ENCODE measurements at places on chromosomes 6 and 20. TPM values are rescaled to one million over a fixed set of nuclear protein-coding genes. Genes with fewer than 3 reads are reported as not detected.

DNA sequence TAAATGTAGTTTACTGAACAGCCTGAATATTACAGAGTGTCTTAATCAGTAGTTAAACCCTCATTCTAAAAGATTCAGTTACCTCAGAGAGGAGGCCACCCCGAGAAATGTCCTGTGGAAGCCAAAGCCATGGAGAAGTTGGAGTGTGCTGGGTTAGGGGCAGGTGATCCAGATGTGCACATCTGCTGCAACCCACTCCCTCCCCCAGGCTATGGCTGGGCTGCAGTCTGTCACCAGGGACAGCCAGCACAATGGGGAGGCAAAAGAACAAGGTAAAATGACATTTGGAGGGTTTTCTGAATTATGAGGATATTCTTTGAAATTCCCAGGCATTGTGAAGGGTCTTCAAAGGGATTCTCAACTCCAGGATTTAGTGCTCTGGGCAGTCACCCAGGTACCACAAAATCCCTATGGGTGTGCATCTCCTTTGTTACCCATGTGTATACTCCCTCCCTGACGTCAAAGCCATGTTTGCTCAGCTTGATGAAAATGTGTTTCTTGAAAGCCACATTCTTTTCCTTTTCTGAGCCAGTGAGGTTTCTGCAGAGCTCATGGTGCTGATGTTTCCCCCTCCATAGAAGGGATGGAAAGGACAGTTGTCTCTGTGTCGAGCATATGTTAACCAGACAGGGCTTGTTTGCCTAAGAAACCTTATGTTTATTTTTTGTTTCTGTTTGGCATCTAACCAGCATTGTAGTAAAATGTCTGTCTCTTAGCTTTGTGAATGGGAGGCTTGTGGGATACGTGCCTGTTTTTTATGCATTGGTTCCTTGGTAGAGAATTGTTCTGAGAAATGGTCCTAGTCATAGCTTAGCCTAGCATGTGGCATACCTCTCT is 212.3 kb upstream of the TBX18 start:
- no peak for DNase-seq

DNA sequence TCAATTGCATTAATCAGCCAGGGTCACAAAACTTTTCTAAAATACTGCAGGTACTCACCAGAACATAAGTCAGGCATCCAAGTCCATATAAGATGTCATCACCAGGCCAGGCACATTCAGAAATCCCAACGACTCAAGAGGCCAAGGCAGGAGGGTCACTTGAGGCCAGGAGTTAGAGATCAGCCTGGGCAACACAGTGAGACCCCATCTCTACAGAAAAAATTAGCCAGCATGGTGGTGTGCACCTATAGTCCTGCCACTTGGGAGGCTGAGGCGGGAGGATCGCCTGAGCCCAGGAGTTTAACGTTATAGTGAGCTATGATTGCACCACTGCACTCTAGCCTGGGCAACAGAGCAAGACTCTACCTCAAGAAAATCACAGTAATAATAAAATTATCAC is 278.4 kb upstream of the PLN start:
- no peak for DNase-seq

DNA sequence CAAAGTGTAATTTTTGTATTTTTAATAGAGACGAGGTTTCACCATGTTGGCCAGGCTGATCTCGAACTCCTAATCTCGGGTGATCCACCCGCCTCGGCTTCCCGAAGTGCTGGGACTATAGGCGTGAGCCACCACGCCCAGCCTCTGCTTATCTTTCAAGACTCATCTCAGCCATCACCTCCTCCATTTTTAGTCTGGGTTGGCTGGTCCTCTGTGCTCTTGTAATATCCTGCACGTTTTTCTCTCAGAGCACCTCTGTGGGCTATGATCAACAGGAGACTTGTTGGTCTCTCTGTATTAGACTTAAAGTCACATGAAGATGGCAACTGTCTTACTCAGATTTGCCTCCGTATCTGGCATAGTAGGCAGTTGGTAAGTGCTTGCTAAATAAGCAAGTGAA is 7.6 kb downstream of the NOTCH4 start:
- DNase-seq: no peak

DNA sequence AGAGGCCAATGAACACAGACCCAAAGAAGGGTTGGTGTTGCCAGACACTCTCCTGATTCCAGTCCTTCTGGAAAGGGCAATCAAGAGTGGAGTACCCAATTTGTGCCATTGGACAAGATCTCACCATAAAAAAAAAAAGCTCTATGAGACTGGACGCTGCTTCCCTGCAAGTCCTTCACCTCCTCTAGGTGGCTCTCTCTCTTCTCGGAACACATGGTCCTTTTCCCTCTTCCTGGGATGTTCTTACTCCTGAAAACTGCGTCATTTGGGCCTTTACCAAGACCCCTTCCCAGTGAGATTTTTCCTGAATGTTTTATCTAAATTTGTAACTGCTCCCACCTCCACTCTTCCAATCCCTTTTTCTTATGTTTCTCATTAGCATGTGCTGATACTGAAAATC is 280.8 kb downstream of the FOXA2 start:
- DNase-seq: no peak

- no peak for DNase-seq
These were observed 99.4 kb downstream of the YTHDF1 start for GRCh38 chr20:63116412-63117106.

- no peak for DNase-seq
These were observed 31.3 kb downstream of the TRMT6 start for GRCh38 chr20:5918856-5919625.

DNA sequence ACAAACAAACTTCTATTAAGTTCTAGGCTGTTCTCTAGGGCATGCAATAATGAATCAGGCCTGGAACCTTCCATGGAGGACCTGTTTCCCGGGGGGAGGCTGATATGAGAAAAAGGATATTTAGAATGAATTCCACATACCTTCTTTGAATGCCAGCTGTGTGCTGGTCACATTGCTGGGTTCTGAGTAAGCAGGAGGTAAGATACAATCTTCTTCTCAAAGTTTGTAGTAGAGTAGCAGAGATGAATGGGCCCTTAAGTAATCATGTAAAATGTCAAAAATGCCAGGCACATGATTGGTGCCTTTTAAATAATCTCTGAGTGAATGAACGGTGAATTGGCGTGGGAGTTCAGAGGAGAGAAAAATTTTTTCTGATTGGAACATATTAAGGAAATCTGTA is 47.4 kb downstream of the TGM2 start:
- no peak for DNase-seq

DNA sequence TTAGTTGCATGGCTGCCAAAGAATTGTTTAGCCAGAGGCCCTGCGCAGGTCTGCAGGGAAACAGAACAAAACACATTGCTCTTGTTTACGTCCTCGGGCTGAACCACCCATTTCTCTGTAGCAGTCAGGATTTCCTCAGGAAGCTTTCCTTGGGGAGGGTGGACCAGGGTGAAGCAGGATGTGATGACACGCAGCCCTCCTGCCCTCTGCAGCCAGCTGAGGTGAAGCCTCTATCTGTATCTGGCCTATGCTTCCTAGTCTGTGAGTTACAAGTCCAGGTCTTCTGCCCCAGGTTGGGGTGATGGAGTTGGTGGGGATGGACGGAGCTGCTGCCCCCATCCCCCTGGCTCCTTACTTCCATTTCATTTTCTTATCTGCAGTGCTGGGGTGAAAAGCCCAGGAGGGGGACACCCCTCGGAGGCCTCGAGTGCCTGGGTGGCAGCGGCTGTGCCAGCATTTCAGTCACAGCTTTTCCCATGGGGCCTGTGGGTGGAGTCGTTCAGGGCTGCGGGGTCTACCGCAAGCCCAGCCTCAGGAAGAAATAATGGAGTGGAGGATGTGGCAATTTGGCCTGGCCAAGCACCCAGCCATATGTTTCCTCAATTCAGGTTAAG is 24.9 kb downstream of the SASH1 start:
- peak; percentile 89 for DNase-seq

- DNase-seq: no peak
These were observed 153.2 kb downstream of the SH3BGRL2 start for GRCh38 chr6:79784395-79784753.

DNA sequence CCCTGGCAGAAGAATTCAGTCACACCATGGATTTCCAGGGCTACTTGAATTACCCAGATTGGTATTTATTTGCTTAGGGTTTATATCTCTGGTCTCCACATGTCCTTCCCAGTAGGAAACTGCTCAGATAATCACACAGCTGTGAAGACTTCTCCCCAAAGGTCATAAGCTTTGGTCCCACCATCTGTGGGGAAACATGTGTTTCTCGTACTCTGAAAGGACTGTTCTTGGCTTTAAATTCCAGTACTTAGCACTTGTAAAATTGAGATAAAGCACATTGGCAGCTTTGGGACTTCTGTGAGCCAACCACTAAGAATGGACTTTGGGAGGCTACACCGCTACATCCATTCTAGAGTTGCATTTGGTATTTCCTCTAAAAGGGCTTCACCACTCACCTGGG is 205.3 kb upstream of the FOXA2 start:
- no peak for DNase-seq

DNA sequence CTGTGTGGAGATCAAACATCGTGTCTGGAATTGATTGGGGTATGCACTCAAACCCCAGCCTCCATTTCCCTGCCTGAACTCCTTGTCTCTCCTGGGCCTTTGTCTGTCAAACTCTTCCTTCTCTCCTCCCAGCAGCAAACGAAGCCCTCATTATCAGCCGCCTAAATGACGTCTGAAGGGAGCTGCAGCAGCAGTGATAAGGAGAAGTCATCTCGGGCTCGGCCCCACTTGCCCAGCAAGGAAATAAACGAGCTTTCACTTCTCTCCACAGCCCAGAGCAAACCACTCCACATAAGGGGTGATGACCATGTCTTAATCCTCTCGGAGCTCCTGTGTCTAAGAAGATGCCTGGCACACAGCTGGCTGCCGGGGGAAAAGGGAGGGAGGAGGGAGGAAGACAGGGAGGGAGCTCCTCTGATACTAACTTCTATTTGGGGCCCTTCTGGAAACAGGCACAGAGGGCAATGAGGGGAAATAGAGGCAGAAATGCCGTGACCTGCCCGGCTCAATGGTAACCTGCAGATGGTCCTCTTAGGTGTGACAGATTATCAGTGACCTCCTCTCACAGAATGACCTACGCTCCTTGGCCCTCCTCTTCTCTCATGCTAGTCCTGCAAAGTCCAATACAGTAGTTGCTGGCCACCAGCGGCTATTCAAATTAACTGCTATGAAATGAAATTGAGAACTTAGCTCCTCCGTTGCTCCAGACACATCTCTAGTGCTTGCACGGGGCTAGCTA is 100.4 kb downstream of the PXDC1 start:
- DNase-seq: no peak

DNA sequence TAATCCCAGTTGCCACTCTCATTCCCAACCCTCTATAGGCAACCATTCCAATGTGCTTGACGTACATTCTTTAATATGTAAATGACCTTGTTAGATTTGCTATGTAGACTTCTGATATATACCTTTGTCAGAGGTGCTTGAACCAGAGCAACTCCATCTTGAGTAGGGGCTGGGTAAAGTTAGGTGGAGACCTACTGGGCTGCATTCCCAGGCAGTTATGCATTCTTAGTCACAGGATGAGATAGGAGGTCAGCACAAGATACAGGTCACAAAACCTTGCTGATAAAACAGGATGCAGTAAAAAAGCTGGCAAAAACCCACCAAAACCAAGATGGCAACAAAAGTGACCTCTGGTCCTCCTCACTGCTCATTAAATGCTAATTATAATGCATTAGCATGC is 8.3 kb upstream of the HM13 start:
- DNase-seq: no peak

- DNase-seq: no peak
These were observed 291.1 kb upstream of the BTBD3 start for GRCh38 chr20:11626551-11626950.

DNA sequence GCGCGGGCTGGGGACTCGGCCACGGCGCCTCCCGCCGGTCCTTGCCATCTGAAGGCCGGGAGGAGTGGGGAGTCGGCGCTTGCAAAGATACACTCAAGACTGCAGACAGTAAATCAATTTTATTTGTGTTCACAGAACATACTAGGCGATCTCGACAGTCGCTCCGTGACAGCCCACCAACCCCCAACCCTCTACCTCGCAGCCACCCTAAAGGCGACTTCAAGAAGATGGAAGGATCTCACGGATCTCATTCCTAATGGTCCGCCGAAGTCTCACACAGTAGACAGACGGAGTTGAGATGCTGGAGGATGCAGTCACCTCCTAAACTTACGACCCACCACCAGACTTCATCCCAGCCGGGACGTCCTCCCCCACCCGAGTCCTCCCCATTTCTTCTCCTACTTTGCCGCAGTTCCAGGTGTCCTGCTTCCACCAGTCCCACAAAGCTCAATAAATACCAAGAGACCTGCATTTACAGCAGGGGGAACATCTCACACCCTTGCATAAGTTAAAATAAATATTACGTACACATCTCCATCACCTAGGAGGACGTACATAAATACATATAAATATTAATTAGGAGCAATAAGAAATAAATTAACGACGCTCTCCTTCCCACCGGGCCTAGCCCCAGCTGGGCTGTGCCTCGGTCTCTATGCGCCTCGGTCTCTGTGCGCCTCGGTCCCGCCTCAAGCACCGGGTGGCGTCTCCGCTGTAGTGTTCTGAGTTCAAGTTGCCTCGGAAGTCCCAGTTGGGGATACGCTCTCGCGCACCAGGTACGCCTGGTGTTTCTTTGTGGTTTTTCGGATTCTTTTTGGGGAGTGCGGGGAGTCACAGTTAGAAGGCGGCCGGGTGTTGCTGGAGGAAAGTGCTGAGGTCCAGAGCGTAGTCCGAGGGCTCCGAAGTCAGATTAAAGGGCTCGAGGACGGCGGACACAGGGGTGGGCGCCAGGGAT is 889 bp upstream of the FLOT1 start:
- DNase-seq: no peak

DNA sequence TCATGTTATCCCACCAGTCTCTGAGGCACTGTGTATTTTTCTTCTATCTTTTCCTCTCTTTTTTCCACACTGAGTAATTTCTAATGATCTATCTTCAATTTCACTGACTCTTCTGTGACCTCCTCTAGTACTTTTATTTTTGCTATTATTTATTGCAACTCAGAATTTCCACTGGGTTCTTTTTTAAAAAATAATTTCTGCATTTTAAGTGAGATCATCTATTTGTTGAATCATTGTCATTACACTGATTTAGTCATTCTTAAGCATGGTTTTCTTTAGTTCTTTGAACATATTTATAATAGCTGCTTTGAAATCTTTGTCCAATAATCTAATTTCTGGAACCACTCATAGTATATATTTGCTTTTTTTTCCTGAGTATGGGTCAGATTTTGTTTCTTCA is 96.7 kb upstream of the SLC22A16 start:
- DNase-seq: no peak

DNA sequence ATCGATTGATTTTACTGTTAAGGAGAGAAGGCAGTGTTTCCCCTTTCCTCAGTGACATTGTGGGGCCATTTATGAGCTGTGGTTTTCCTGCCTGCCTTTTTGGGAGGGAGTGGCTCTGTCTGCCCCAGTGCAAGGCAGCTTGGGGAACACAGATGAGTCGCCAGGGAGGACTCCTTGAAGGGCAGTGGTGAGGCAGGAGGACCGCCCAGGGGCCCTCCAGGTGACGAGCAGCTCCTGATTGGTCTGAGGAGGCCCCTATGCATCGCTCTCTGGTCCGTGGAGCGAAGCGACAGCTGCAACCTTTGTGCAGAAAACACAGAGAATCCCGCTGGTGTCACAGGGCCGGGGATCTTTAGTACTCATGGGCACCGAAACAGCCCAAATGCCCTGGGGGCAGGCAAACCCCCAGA is 100.3 kb downstream of the TMEM242 start:
- DNase-seq: no peak

- no peak for DNase-seq
These were observed 88.1 kb downstream of the RSPH3 start for GRCh38 chr6:158911746-158912480.

GPX5 gene
- not detected for total RNA-seq

KHDC1L gene
- total RNA-seq: not detected

PRL gene
- total RNA-seq: not detected

PDYN gene
- total RNA-seq: not detected

PBOV1 gene
- total RNA-seq: not detected

KCNG1 gene
- 0.70 TPM for total RNA-seq
